ENCODE measurements at places on chromosomes 5 and 9. TPM values are rescaled to one million over a fixed set of nuclear protein-coding genes. Genes with fewer than 3 reads are reported as not detected.

SLIT3 gene
- polyA plus RNA-seq, result not detected

C5orf34 gene
- 12.2 TPM for polyA plus RNA-seq

UIMC1 gene
- polyA plus RNA-seq, result 30.7 TPM

SLC36A2 gene
- polyA plus RNA-seq, result not detected

NRARP gene
- 0.15 TPM for polyA plus RNA-seq

OMD gene
- 0.56 TPM for polyA plus RNA-seq

DPYSL3 gene
- polyA plus RNA-seq, result 0.27 TPM

TMC1 gene
- not detected for polyA plus RNA-seq

PCDHB4 gene
- not detected for polyA plus RNA-seq

KCNIP1 gene
- polyA plus RNA-seq, result not detected

DBH gene
- not detected for polyA plus RNA-seq

JADE2 gene
- 13.7 TPM for polyA plus RNA-seq

GLRA1 gene
- not detected for polyA plus RNA-seq

KCNV2 gene
- polyA plus RNA-seq, result not detected

ECSCR gene
- polyA plus RNA-seq, result 0.83 TPM

APC gene
- 16.9 TPM for polyA plus RNA-seq

GRPEL2 gene
- polyA plus RNA-seq, result 15.9 TPM

ADGRV1 gene
- polyA plus RNA-seq, result 0.32 TPM

TPD52L3 gene
- polyA plus RNA-seq, result not detected

IL33 gene
- not detected for polyA plus RNA-seq

CA9 gene
- polyA plus RNA-seq, result 0.74 TPM

ADAMTS16 gene
- polyA plus RNA-seq, result not detected

ROPN1L gene
- polyA plus RNA-seq, result not detected

ZFP37 gene
- polyA plus RNA-seq, result 1.4 TPM

LHX3 gene
- not detected for polyA plus RNA-seq

PPP3R2 gene
- polyA plus RNA-seq, result not detected

OR1L4 gene
- polyA plus RNA-seq, result not detected

ADRA1B gene
- polyA plus RNA-seq, result not detected

PGM5 gene
- polyA plus RNA-seq, result not detected

MEIKIN gene
- polyA plus RNA-seq, result not detected

SHISAL2B gene
- not detected for polyA plus RNA-seq
